G401 (cell line): ENCODE measurements at places on chromosomes 16 and 17. TPM values are rescaled to one million over a fixed set of nuclear protein-coding genes. Genes with fewer than 3 reads are reported as not detected.

RUSF1 gene
- 22.6 and 32.1 TPM in 2 replicates for total RNA-seq

SAMD14 gene
- total RNA-seq = 7.5 and 8.4 TPM in 2 replicates

GAST gene
- not detected in 2 replicates for total RNA-seq

CENPX gene
- total RNA-seq = 57.8 and 109 TPM in 2 replicates

TBC1D3I gene
- not detected in 2 replicates for total RNA-seq

DNA sequence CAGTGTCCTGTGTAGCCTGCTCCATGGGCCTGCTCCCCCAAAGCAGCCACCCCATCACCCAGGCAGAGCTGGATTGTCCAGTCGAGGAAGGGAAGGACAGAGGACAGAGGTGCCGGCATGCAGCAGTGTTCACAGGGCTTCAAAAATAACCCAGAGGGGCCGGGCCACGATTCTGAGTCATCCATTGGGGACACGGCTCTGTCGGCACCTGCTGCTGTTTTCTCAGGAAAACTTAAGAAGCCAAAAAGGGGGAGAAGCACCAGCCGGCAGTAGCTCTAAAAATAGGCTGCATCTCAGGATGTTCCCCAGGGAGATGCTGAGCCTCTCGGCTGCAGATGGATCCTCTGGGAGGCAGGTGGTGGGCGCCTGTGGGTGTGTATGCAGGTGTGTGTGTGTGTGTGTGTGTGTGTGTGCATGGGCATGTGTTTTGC, 1.6 kb downstream of the CA7 start:
- no peak for DNase-seq

- DNase-seq = no peak
These were observed 1.2 kb downstream of the DDX5 start for GRCh38 chr17:64504769-64505339.

- no peak for DNase-seq
These were observed 44.7 kb upstream of the DNAH17 start for GRCh38 chr17:78621720-78622490.

GRCh38 chr16:57959121-57959520, 11.8 kb downstream of the CNGB1 start:
- DNase-seq = no peak

- DNase-seq = peak; percentile 27
These were observed 3.9 kb upstream of the TMEM235 start for GRCh38 chr17:78227455-78227916.

GRCh38 chr16:58020628-58021521, 4.7 kb upstream of the MMP15 start:
- DNase-seq = peak; percentile 78

GRCh38 chr16:82936941-82937551, 310.3 kb downstream of the CDH13 start:
- no peak for DNase-seq

DNA sequence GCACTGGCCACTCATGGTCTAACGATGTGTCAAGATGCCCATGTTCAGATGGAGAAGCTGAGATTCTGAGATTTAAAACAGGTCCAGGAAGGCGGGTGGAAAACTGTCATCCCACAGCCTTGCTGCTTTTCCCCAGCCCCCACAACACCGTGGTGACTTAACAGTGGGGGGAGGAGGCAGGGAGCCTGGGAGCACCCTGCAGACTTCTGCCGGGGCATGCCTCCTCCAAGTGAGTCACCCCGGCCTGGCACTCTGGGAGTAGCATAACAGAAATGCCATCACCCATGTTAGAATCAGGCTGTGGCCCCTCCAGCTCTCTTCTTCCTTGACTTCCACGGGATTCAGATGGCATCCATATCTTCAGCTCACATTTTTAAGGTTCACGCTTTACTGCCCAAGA, 164.8 kb downstream of the CBLN1 start:
- DNase-seq = no peak

DNA sequence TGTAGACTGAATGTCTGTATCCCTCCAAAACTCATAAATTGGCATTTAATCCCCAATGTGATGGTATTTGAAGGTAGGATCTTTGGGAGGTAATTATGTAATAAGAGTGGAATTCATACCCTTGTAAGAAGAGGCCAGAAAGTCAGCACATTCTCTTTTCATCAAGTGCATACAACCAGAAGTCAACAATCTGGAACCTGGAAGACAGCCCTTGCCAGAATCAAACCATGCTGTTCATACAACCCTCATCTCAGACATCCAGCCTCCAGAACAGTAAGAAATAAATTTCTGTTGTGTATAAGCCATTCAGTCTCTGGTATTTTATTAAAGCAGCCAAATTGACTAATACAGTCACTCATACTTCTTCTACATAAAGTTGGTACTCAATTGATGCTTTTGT, 481.0 kb upstream of the SOX9 start:
- no peak for DNase-seq

GRCh38 chr17:77944390-77945222, 13.9 kb upstream of the TNRC6C start:
- no peak for DNase-seq

GRCh38 chr17:47879028-47879585, 16.9 kb upstream of the SP2 start:
- no peak for DNase-seq

DNA sequence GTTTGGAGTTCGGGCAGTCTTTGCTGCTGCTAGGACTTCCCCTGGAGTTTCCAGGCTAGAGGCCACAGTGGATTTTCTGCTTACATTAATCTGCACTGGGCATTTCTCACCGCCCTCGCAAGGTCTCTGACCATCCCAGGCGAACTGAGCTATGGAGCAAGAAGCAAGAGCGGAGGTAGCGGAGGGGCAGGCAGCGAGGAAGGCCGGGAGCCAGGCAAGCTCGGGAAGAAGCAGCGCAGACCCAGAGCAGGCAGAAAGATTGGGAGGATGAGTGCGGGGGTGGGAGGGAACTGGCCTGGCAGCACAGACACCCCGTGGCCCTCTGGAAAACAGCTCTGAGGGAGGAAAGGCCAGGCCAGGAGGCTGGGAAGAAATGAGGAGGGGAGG, 3.8 kb downstream of the COTL1 start:
- DNase-seq = no peak

- DNase-seq = peak; percentile 77
These were observed 18.1 kb downstream of the PIPOX start for GRCh38 chr17:29061036-29061435.

DNA sequence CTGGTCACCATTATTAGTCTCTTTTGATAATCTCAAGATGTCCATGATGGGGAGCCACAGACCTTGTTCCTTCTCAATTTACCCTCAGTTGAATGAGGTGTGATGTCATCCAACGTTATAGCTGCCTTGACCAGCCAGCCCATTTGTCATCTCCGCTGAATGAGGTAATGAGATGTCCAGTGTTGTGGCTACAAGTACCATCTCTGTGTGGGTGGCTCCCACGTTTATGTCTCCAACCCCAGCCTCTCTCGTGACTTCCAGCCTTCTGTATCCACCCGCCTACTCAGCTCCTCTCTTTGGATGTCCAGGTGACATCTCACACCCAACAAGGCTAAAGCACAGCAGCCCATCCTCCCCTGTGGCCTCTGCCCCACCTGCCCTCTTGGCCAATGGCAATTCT, 18.2 kb downstream of the DNAH17 start:
- DNase-seq = no peak

GRCh38 chr17:63997341-63998048, 656 bp upstream of the PRR29 start:
- DNase-seq = no peak

GRCh38 chr16:56793492-56793891, 63.6 kb downstream of the NUP93 start:
- DNase-seq = no peak

DNA sequence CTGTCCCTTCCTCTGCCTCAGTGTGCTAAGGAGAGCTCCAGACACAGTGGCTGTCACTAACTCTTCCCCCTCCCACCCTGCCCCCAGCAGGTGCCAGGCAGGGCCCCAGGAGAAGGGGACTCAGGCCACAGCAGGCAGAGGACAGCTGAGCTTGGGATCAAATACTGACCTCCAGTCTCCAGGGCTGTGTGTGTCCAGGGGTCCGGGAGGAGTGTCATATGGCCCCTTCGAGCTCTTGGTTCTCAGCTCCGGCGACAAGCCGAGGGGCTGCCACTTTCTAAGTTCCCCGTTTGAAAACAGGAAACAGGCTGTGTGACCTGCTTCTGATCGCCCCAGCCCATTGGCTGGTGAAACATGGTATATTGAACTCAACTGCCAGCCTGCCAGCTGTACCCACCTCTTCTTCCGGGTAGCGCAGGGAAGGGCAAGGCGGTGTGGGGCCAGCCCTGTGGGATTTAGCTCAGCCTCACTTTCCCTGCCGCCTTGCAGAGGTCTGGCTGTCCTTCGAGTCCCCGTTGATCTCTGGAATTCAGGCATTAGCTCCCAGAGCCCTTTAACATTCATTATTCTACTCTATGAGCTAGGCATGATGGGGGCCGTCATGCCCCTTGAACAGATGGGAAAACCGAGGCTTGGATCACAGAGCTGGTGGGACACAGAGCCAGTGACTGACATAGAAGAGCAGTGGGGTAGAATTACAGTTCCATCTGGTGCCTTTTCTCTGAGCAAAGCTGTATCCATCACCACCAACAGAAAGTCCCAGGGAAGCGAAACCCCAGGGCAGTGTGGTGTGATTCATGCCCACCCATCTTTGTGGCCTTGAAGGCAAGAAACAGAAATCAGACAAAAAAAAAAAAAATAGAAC, at the start of gene SNX20:
Gene SNX20, minus strand, starts transcription at position 292 of the 865 bp plus-strand sequence. CDS start 3,786 bp downstream, outside the sequence.
- DNase-seq = no peak

- DNase-seq = no peak
These were observed at the start of gene COPZ2 for GRCh38 chr17:48037036-48037837. COPZ2 (minus strand) TSS chr17:48037797; CDS start chr17:48037777, 20 bp downstream.
